Stimulated activated naive CD4-positive, alpha-beta T cell treated with Interleukin-2 at 50 U/mL for 16 hours (primary cell): ENCODE measurements at places on chromosomes 5 and 9.

- DNase-seq, result no peak
Measured at GRCh38 chr5:172904643-172905345, 54.4 kb upstream of the RPL26L1 start.

- DNase-seq, result no peak
Measured at GRCh38 chr9:27818348-27818747, 245.1 kb upstream of the C9orf72 start.

DNA sequence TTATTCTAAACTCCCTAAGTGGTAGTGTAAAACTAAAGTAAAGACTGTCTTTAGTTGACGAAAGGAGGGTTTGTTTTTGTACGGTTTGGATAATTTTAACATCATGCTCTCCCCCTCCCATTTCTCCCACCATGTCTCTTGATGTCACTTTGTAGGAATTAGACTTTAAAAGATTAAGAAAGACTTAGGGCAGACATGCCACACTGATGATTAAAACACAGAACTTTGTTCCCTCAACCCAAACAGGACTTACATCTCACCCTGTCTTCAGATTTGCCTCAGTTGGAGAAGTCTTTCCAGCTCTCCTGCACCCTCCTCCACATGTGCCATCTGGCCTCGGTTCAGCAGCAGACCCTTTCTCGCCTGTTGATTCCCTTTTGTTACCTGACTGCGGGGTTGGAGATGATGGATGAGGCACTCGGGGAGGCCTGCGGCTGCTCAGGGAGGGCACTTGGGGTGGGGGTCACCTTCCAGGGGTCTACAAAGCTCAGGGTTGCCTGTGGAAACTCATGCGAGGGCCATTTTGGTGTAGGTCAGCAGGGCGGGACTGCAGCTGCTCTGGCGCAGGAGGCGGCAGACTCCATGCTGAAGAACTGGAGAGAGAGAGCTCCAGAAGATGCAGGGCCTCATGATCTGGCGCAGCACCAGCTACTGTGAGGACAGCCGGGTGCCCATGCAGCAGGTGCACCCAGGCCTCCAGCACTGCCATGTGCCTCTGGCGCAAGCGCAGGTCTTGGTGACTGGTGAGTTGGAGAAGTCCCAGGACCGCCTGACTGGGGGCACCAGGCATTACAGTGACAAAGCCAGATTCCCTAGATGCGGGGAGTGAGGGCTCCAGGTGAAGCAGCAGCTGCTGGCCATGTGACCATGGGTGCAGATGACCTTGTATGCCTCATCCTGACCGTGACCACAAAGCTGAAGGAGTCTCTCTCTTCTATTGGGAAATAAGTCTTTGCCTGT is 24.5 kb upstream of the EXOC3 start:
- DNase-seq, result no peak

GRCh38 chr5:4405614-4406219 is 734.4 kb upstream of the ADAMTS16 start:
- no peak for DNase-seq

GRCh38 chr5:169943026-169943425 is 37.3 kb downstream of the INSYN2B start:
- no peak for DNase-seq

- DNase-seq, result no peak
Measured at GRCh38 chr9:124513376-124513994, 6.3 kb upstream of the NR5A1 start.

GRCh38 chr5:136135536-136135935 is 2.9 kb downstream of the SMAD5 start:
- DNase-seq, result no peak

- peak; percentile 78 for DNase-seq
Measured at GRCh38 chr9:20621471-20622329, 599 bp downstream of the MLLT3 start.

DNA sequence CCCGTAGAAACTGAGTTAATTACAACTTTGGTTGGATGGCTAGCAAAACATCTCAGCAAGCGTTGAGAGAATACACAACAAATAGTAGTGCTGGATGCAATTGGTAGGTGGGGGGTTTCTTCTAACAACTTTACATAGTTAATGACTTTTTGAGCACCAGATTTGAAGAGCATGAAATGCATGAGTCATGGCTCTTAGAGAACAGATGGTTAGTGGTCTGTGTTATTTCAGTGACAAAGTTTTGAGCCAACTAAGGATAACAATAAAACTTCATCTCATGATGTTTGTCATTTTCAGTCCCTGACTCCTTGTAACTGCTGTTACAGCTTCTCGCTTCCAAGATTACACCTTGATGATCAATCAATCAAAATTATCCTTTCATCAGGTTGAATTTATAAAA is 399.0 kb upstream of the BRINP1 start:
- no peak for DNase-seq

DNA sequence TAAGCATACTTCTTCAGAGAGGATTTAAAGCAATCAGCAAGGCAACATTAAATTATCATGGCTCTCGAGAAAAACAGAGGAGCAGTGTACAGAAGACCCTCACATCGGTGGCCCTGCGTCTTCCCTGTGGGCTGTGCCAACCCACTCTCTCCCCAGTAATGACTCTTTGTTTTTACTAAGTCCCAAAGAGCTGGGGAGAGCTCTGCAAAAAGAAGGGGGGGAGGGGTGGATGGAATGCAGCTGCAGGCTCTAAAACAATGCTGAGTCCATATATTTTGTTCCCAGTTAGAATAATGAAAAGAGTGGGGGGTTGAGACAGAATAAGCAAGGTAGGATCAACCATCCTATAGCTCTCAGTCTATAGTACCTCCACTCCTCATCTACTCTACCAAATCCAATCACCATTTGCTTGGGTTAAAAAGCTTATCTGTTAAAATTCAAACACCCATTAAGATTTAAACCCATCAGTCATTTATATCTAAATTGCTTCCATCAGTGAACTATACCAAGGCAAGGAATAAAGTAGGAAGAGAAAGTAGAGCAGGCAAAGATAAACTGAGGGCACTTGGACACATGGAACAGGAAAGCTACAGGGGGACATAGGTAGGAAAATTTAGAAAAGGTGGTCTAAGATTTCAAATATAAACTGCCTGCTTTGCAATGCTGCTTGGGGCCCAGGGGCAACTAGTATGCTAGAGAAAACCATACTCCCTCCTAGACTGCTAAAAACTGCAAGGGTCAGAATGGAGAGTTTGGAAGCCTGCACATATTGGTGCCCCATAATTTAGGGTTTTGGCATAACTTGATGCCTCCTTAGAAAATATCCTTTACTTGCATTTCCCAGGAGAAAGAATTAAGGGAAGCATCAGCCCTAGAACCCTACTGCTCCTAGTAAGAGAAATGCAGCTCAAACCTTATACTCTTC is 20.6 kb downstream of the ELL2 start:
- DNase-seq, result no peak

DNA sequence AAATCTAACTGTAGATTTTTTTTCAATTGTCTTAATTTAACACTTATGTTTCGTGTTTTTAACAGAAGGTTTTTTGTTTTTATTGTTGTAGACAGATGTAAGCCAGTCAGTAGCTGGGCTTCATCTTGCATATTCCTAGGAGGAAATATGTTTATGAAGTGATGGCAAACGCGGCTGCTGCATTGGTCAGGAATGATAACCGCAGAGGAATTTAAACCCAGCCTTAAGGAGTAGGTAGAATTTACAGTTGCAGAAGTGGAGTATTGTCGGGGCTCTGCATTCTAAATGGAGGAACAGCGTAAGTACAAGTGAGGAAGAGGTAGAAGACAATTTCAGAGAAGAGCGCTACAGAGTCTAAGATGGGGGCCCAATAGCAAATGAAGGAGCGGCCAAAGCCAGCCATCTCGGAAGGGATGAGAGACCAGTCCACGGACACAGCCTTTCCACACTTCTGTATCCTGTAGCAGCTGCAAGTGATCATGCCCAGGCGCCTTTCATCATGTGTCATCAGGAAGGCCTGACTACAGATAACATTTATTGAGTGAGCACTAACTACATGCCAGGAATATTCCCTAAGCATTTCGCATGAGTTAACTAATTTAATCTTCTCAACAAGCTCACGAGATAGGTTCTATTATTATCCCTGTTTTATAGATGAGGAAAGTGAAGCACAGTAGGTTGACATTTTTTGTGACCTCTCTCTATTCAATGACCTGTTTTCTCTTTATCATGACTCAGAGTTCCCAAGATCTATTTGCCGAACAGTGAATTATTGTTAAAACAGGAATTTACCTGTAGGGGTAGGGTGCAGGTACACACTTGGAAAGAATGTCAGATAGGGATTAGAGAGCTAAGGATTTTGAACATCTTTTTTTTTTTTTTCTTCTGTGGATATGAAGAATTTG is 38.1 kb downstream of the CMYA5 start:
- no peak for DNase-seq

GRCh38 chr5:154868702-154869101 is 10.3 kb downstream of the CNOT8 start:
- DNase-seq, result no peak

GRCh38 chr5:181207214-181207959 is 2.4 kb upstream of the TRIM7 start:
- no peak for DNase-seq

DNA sequence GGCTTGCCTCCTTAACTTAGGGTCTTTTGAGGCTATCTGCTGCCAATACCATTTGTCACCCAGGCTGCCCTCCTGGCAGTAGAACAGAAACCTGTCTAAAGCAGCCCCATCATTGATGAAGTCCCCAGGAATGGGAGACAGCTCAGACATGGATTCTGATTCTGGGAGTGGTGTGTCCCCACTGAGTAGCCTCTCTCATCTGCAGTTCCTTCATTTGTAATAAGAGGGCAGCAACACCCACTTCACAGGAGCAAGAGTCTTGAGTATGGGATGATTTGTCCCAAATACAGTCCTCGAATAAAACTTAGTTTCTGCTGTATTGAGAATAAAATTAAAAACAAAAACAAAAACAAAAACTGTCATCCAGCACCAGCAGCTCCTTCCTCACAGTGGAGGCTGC is 167.6 kb downstream of the ASTN2 start:
- no peak for DNase-seq

GRCh38 chr5:43309637-43310036 is 3.6 kb downstream of the HMGCS1 start:
- DNase-seq, result no peak

DNA sequence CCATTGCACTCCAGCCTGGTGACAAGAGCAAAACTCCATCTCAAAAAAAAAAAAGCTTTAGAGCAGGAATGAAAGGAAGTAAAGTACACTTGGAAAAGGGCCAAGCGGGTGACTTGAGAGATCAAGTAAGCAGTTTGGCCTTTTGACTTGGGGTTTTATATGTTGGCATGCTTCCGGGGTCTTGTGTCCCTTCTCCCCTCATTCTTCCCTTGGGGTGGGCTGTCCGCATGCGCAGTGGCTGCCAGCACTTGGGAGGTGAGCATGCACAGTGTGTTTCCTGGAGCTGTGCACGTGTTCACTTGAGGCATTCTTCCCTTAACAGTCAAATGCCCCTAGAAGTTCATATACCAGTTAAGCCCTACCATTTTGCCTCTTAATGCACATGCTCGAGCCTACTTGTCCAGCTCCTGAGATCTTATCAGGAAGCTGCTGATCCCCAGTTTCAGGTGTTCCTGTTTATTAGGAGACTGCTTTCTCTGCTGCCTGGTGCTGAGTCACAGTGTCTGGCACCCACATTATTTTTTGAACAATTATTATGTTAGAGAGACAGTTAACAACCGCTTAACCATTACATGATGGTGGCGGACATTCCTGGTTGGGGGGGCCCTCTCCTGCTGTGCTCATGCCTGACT is 32.6 kb upstream of the PRRC2B start:
- no peak for DNase-seq

DNA sequence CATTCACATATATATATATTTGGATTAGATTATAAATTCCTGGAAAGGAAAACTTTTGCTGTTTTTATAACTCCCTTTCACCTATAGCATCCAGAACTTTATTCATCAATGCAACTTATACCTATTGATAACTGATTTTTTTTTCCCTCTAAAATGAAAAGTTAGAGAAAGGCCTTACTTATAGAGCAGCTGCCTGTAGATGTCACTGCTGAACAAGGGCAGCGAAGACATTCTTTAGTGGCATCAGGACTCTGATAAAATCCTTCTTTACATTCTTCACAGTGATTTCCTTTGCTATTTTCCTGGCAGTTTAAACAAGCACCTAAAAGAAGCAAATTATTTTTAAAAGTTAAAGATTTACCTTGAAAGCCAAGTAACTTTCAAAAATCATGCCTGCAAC is 32.3 kb upstream of the CDK5RAP2 start:
- no peak for DNase-seq

DNA sequence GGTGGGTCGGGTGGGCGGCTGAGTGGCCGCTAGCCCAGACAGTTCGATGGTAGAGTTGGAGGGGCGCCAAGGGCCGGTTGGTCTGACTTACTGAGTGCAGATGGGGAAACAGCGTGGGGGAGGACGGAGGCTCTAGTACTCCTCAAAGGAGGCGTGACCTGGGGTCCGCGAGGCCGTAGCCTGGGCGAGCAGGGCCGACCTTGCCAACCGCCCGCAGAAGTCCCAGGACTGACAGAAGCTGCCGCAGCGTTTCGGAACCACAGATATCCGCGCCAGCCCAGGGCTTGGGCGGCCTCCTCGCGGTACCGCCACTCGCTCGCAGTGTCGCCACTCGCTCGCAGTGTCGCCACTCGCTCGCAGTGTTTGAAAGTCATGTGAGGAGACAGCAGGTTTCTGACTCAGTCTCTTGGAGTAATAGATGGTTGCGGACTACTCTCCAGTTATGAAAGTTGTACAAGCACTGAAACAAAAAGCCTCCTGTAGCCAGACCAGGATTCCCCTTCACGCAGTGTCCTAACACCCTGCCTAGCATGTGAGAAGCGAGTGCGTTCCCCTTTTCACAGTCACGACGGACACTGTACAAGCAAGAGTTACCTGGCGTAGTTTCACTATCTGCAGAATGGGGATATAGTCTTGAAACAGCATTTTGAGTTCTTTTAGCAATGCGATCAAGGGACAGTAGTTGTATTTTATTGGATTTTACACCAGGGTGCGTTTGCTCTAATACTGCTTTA is 674 bp downstream of the TMEM38B start:
- peak; percentile 57 for DNase-seq

DNA sequence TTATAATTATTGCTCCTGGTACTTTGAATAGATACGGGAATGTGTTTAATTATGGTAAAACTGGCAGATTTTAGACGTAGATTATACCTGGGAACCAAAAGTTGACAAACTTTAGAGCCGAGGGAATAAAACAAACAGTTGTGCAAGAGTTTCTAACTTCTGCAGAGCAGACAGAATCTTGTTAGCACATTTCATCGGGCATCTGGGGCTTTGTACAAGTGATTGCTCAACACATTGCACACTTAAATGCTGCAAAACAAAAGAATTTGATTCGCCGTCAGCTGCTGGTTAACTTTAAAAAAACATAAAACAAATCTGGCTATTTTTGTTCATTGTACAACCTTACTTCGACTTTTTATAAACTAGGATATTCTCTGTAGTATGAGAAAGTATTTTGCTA is 398.1 kb downstream of the MAN2A1 start:
- DNase-seq, result no peak

GRCh38 chr9:38144421-38144820 is 75.4 kb upstream of the SHB start:
- no peak for DNase-seq

DNA sequence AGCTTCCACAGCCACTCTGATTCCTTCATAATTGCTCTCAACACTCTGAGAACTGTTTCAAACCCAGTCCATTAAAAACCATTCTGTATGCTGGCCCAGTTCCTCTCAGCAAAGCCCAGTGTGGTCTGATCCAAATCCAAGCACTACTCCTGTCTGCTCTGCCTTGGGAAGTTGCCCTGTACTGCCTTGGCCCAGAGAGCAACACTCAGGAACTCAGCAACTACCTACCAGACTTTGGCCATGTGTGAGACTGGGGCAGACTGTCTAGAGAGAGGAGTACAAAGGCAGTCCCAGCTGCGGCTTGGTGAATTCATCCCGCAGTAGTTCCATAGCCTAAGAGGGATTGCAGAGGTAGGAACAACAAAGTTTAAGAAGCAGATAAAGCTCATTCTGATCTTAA is 214.4 kb downstream of the MCTP1 start:
- DNase-seq, result no peak
